ENCODE measurements at places on chromosomes 12 and 14.

DNA sequence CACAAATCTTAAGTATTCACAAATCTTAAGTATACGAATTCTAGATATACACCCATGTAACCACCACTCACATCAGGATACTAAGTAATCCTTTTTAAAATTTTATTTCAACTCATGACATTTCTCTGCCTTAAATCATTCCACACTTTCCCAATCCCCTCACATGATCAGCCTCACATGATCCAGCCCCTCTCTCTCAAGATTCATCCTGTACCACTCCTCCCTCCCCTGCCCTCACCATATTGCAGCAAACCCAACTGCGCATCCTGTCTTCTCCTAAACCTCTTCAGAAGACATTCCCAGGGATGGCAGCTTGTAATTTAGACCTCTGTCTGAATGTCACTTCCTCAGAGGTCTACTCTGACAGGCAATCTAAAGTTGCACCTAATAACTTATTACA lies 1.7 kb upstream of the EIF4B start:
- no peak for DNase-seq

GRCh38 chr12:50992819-50993218 lies 33.4 kb downstream of the SLC11A2 start:
- DNase-seq = no peak

DNA sequence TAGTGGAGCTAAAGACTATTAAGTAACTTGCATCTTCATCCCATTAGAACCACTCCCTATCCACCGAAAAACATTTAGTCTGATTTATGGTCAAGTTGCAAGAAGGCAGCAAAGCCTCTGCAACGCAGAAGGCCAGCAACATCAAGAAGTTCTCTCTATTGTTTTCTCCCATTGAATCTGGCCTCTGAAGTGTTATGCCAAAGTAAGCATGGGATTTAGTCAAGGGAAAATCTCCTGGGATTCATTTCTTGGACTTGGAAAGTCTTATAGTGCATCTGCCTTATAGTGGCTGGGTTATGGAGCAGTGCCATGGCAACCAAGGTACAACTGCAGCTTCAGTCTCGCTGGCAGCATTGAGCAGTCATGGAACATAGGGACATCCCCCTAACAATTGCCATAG lies 87.7 kb upstream of the KRR1 start:
- DNase-seq = no peak

- DNase-seq = no peak
Observed at GRCh38 chr12:76084863-76085519, 506 bp upstream of the NAP1L1 start.

DNA sequence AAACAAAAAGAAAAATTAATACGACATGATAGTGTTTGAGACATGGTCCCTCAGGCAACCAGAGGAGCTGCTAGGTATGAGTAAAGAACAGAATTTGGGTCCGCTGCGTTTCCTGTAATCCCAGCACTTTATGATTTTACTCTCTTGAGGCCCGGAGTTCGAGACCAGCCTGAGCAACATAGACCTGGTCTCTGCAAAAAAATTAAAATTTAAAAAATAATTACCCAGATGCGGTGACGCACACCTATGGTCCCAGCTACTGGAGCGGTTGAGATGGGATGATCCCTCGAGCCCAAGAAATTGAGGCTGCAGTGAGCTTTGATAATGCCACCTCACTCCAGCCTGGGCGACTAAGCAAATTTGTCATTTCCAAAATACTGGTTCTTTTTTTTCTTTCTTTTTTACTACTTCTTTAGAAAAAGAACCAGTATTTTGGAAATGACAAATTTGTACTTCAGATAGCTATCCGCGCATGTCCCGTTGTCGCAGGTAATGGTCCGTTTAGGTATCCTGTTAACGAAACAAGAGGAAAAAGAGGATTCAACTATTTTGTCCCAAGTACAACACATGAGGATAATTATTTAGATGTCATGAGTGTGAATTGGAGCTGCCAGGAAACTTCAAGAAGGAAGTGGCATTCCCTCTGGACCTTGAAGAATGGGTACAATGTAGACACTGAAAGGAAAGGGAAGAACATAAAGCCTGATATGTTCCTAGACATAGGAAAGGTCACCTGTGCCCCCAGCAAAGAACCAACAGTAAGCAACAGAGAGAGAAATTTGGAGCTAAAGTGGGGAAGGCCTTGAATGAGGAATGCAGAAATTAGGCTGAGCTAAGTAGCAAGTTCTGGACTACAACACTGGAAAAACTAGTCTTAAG lies 1.2 kb upstream of the HECTD1 start:
- no peak for DNase-seq

- DNase-seq = no peak
Observed at GRCh38 chr12:111011999-111012600, 91.7 kb upstream of the MYL2 start.

DNA sequence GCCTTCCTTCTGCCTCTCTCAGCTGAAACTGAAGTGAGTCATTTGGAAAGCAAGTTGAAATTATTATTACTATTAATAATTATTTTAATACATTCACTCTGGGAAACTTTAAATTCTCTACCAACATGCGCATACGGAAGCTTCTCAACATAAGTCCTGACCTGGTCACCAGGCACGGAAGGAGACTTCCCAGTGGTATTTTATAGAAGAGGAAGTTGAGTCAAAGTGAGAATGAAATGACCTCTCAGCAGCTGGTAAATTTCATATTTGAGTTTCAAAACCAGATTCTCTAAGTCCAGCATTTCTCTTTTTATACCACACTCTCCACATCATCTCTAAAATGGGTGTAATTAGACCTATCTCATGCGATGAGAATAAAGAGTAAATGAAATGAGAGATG lies 747.4 kb downstream of the VRK1 start:
- no peak for DNase-seq

DNA sequence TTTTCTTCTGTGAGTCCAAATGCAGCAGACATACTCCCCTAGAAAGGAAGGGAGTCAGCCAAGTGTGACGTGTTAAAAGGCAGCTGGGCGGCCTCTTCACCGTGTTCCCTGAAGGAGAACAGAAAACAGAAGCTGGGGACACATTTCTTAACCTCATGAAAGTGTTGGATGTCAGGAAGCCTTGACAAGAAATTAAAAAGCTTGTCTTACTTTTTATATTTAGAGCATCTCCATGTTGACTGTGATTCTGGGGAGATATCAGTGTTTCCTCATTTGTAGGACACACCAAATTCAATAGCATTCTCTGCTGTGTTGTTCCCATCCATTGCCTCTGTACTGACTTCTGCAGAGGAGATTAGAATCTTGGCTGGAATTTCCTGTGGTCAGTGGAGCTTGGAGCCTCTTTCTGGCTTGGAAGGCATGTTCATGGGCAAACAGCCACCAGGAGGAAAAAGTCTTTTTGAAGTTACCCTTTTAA lies 93.7 kb downstream of the RMST start:
- DNase-seq = no peak

DNA sequence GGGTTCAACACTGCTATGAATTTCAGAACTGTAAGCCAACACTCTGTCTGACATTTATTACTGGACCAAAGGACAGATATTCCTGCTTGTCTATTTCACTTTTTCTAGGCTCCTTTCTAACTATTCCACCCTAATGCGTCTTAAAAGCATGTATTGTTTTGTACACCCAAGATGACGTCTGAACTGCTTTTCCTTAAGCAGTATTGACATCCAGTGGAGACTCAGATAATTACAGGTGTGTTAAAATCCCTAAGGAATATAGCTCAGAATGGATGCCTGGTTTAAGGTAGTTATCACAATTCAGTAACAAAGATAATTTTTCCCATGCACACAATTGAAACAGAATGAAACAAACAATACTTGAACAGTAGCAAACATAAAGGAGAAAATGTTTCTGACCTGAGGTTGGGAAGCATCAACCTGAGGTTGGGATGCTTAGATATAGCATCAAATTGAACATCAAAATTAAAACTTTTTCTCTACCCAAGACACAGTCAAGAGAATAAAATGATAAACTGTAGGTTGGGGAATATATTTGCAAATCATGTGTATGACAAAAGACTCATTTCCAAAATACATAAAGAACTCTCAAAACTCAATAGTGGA lies 93.7 kb upstream of the PTPRR start:
- DNase-seq = no peak

- no peak for DNase-seq
Observed at GRCh38 chr12:113387631-113388030, 16.1 kb downstream of the SDS start.

GRCh38 chr14:50064993-50065392 lies 51.4 kb downstream of the VCPKMT start:
- peak; percentile 70 for DNase-seq

- no peak for DNase-seq
Observed at GRCh38 chr14:99936738-99937474, 128.3 kb upstream of the EVL start.

DNA sequence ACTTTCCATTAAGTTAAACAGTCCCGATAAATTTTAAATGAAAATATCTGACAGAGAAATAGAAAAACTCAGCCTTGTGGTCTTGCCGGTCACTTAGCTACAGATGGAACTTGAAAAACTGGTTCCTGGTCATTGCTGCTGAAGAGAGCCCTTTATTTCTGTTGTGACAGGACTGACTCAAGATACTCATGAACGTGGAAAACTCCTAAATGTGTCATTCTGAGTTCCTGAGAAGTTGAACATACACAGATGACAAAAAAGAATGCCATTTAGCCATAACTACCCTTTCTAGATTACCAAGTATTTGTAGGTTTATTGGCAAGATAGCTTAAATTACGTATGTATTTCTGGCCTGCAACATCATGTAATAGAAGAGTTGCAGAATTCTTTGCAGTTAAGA lies 134.2 kb downstream of the HMGA2 start:
- DNase-seq = no peak

GRCh38 chr14:96136371-96137005 lies 68.2 kb upstream of the BDKRB2 start:
- DNase-seq = no peak

DNA sequence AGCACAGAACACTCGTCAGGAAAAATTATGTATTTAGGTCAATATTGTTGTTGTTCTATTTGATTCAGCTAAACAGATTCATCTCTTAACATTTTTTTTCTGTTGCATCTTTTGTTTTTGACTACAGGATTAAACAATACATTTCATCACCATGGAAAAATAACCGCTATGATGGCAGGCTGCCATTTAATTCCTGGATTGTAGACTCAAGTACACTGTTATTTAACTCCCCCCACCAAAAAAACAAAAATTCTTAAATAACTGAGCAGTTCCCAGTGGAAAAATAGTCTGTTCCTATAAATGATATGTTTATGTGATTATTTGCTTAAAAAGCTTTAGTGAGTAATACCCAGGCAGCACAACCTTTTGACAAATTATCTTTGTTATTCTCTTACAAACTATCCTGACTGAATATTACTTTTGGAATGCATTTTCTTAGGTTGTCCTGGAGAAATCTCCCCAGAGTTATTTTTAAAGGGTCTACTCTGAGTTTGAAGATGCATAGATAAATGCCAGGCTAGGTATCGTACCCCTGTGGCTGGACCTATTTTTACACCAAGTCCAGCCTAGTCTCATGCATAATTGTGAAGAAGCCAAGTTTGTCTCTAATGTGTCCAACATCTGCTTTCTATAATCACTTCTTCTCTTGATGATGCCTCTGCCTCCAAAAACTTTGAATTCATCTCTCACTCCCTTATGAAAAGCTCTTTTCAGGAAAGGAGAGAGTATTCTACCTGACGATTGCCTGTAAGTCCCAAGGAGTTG lies 3.7 kb downstream of the KERA start:
- no peak for DNase-seq

DNA sequence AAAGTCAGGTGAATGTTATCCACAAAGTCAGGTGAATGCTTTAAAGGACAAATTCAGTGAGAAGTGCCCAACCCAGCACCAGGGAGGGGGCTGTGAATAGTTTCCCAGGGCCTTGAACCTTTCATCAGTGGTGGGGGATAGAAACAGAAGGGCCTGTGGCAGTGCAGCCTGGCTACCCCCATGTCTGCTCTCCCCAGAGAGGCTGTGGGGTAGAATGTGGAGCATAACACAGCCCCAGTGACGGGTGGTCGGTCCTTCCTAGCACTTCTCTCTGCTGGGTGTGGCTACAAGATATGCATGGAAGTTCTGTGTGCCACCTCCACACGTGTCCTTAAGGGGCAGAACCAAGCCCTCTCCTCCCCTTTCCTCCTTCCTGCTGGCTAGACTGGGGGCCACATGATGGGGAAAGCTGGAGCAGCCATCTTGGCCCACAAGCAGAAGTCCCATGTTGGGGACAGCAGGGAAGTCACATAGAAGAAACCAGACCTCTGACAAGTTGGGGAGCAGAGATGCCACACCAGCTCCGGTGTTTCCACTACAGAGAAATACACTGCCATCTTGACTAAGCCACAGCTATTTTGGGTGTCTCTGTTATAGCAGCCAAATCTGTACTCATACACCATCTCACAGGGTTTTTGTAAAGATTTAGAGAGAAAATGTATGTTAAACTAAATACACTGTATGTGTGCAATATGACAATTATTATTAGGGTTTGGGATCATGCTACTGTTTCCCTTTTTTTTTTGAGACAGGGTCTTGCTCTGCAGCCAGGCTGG lies 17.0 kb downstream of the RITA1 start:
- DNase-seq = no peak

GRCh38 chr14:70879448-70879847 lies 27.8 kb upstream of the PCNX1 start:
- DNase-seq = no peak

DNA sequence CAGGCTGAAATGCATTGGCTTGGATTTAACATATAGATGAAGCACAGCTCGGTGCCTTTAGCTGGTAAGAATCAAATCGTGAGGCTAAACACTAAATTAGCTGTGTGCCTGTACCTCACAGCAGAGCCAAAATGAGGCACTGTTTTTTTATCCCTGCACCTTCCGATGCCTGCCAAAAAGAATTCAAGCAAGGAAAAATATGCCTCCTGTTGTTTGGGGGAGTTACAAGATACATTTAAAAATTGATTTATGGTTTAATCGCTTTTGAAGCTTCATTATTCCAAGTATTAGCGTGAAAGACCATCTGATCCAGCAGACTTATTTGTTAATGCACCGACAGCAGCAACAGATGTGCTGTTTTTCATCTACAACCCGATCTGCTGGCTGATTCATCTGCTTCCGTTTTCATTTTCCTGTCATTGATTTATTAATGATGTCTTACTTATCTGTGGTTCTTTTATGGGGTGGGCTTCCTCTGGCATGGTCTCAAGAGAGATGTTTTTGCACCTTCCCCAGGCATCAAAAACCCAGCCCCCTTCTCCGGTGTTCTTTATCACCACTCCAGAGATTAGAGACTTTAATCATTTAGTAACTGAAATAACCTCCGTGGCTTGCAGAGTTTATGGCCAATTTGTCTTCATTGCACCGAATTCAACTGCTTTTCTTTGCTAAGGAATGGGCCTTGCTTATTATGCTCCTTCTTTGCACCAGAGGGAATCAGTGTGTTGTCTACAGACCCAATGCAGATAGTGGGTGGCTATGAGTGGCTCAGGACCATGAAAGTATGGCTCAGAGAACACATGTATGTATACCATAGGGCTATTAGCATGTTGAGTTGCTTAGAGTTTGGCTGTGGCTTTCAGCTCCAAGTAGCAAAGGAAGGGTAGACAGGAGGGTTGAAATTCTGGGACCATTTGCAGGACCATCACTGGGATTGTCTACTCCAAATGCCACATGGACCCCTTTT lies 166.8 kb upstream of the TMEM260 start:
- DNase-seq = no peak

DNA sequence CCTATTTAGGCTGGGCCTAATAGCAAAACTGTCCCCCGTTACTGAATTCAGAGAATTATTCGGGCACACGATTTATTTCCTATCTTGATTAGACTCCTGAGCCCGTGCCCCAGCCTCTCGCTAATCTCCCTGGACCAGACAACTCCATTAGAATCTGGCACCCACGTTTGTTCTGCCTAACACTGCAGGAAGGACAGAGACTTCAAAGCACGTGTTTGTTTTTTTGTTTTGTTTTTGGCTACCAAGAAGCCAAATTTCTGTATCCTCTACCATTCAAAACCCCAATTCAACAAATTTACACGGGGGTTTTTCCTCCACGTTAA lies 4.8 kb downstream of the USP44 start:
- DNase-seq = no peak

All from CD4-positive, CD25-positive, alpha-beta regulatory T cell (primary cell).